ENCODE measurements at places on chromosomes 6 and 20.

DNA sequence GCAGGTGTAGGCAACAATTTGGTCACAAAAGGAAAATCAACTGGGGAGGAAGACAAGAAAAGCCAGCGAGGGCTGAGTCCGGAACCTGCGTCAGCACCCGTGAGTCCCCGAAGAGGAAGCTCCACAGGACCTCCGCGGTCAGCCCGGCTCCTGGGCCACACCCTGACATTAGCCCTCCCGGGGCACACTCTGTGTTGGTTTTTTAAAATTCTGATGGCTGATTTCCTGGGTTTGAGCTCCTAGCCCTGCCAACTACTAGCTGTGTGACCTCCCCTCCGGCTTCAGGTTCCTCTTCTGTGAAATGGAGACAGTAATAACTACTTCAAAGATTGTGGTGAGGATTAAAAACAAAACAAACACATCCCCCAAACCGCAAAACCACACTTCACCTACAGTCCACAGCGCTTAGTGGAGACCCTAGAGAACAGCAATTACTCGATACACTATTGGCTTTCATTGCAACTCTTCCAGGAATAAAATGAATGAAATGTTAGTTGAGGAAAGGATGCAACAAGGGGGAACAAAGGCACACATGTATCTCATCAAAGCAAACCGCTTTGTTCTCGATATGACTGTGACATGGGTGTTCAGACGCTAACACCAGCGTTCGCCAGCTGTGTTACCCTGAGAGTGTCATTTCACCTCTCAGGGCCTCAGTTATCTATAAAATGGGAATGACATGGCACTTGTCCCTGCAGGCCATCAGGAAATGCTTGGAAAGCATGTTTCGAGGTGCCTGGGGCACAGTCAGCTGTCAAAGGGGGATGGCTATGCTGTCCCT, 985 bp downstream of the ZBP1 start:
- peak; percentile 71 for DNase-seq

GRCh38 chr6:125839471-125839870, 48.7 kb downstream of the NCOA7 start:
- no peak for DNase-seq

DNA sequence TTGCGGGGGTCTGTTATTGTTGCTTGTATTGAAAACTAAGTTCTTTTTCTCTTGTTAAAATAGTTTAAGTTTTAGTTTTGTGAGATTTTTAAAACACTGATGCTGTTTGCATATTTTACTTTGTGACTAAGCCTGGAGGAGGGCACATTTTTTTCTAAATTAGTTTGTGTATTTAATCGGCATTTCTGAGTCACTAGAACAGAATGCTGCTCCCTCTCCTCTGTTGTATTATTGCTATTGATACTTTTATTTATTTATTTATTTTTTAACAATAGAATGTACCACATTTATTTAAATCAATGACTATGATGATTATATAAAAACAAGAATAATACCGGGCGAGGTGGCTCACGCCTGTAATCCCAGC, 5.1 kb upstream of the FAM50B start:
- DNase-seq, result no peak

GRCh38 chr20:63831993-63832686, 1.1 kb upstream of the ZBTB46 start:
- no peak for DNase-seq

DNA sequence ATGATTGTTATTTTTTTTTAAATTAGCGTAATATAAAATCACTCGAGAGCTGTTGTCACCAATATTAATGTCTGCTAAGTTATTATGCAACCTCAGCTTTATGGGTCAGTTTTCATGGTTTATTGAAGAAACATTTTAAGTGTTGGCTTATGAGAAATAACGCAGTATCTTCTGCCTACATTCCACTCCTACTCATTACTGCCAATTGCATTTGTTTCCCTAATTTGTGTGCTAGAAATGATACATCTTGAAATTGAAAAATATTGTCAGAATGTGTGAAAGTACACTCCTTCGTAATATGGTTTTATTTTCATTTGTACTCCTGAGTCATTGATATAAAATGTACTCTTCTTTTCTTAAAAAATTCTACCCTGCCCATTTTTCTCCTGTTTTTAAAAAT, 333.3 kb upstream of the HSF2 start:
- no peak for DNase-seq

DNA sequence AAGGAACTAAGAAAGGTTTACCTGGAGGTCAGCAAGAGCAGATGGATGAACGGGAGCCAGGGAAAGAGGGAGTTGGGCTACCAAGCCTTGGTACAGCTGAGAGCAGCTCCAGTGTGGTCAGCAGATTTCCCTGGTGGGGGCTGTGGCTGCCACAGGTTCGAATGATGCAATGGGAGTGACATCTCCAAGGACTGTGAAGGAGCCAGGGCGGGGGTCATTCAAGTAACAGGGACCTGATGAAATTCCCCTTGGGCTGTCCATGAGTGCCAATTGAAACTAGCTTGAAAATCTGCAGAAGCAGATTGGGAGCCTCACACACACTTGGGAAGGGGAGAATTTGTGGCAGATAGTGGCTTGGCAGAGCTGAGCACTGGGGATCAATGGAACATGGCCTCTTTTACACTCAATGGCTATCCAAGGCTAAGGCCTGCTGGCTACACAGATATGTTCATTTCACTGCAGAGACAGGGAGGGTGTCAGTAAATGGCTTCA, 247.0 kb upstream of the ECI2 start:
- no peak for DNase-seq

GRCh38 chr20:44537993-44538392, 16.1 kb upstream of the SERINC3 start:
- DNase-seq, result no peak

DNA sequence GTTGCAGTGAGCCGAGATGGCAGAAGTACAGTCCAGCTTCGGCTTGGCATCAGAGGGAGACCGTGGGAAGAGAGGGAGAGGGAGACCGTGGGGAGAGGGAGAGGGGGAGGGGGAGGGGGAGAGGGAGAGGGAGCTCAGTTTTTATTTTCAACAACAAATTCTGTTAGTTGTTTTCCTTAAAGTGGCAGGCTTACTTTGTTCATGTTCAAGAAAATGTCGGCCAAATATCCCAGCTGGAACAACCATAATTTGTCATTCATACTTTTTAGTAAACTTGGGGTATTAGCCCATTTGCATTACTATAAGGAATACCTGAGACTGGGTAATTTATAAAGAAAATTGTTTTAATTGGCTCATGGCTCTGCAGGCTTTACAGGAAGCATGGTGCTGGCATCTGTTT, 2.5 kb upstream of the TULP4 start:
- DNase-seq, result no peak

DNA sequence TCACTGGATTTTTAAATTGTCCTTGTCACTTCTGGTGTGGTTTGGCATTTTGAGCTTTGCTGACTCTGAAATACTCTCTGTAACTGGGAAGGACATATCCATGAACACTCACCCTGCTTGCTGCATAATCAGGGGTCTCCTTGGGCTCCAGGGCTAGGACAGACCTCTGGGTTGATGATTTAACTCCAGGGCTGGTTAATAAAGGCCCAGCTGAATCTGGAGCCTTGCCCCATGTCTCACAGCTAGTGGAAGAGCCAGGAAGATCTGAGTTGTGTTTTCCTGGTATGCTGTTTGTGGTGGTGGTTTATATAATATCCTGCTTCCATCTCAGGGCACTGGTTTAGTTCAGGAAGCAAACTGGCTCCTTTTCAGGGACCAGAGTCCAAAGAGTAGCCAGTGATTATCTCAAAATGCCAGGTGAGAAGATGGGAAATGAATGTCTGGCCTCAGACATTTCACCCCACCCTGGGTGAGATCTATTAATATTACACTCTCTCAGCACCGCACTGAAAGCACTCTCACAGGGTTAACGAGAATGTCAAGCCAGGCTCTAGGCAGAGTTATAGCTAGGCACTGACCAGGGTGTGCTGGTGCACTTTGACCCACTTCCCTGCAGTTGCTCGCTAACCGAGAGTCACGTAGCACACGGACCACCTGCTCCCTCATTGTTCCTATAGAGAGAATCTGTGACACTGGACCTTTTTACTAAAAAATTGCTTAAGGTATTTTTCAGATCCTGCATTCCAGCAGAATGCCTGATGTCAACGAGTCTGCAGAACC, 90.1 kb upstream of the SLC22A16 start:
- DNase-seq, result no peak

- DNase-seq, result no peak
Measured at GRCh38 chr20:62203378-62204030, 16.6 kb downstream of the HRH3 start.

- no peak for DNase-seq
Measured at GRCh38 chr20:45817376-45818194, 5.1 kb downstream of the UBE2C start.

- no peak for DNase-seq
Measured at GRCh38 chr20:62822239-62822787, 5.5 kb downstream of the COL9A3 start.

DNA sequence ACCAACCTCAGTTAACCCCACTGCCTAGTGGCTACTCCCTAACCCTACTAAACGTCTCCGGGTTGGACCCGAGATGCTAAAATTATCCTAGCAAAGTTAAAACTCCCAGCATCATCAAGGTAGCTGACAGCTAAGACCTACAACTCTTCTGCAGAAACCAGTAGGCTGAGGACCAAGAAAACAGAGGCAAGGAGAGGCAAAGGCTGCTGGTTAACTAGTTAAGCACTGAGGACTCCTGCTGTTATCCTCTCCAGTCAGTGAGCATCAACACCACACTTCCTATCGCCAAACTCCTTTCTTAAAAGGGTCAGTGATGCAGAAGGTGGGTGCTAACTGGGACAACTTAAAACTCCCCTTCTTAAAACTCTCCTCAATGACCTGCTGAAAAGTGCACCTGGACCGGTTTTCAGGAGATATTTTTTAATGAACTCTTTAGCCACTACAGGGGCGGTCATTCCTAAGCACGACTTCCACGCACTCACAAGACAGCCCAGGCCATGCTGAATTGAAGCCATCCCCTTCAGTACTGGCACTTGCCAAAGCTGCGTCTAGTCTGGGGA, 1.7 kb downstream of the TRERF1 start:
- no peak for DNase-seq

- DNase-seq, result no peak
Measured at GRCh38 chr6:17602888-17603287, 2.8 kb downstream of the FAM8A1 start.

GRCh38 chr6:36028877-36029324, 1.3 kb downstream of the MAPK14 start:
- DNase-seq, result peak; percentile 86

All from stimulated activated CD4-positive, alpha-beta T cell treated with anti-CD3 and anti-CD28 coated beads, Interleukin-15, amount 100 ng/mL, for 24 hours (primary cell).